ENCODE measurements at places on chromosomes 16 and 17.

GRCh38 chr17:81641825-81642489, 5.0 kb downstream of the TSPAN10 start:
- DNase-seq: peak; percentile 73

DNA sequence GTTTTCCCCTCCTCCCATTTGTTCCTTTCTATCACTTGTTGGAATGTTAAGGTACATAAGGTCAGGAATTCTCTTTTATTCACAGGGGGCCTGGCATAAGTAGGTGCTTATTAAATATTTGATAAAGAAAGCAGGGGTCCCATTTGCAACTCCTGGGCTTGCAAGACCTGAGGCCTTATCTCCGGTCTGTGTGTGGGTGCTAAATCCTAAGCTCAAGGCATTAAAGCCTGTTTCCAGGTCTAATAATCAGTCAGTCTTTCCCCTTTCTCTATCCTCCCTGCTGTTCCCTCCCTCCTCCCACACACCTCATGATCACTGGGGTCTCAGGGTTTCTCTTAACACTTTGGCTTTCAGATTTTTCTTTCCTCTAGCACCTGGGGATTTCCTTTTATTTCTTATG, 17.1 kb downstream of the NTN1 start:
- no peak for DNase-seq

DNA sequence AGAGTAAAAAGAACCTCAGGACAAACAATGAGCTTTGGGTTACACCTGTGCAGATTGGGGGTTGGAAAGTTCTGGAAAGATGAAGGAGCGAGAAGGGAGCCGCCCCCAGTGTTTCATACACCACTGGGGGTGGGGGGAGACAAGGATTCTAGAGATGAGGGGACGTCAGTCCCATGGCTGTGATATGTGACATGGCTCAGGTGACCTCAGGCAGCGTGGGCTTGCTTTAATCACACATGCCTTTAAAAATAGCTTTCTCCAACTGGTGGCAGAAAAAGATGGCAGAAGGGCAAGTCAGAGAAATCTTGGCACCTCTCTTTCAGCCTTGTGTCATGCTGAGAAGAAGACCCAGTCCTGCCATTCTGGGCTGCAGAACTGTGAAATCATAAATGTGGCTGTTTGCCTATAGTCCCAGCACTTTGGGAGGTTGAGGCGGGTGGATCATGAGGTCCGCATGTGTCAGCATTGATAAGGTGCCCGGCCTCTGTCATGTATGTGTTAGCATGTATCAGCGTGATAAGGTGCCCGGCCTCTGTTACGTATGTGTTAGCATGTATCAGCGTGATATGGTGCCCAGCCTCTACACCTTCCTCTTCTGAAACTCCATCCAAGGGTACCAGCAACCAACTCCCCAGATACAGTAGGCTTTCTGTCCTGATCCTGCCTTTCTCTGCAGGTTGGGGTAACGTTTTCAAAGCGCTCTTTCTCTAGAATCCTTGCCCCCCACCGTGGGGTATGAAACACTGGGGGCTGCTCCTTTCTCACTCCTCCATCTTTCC, 25.0 kb downstream of the WIPI1 start:
- DNase-seq: no peak

DNA sequence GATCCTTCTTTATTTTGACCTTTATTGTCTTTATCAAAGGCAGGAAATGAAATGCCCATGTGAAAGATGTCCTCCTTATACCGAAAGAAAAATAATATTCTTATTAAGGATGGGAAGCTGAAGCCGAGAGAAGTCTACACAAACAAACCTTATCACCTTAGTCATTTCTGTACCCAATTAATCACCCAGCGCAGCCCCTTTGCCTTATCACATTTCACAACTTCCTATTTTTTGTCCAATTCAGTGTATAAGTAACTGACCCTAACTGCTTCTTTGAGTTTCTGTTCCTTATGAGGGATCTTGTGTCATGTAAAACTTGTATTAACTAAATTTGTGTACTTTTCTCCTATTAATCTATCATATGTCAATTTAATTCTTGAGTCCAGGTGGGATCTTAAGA, 16.4 kb upstream of the CCL23 start:
- DNase-seq: no peak

Data from iris pigment epithelial cell (primary cell).